Right lobe of liver (tissue), 6 donors: ENCODE measurements at places on chromosomes 5 and 9. TPM values are rescaled to one million over a fixed set of nuclear protein-coding genes. Genes with fewer than 3 reads are reported as not detected.
A peak's percentile ranks its signal among the peaks of the same experiment; 100 is the strongest.

SPATA31A3 gene
- not detected for total RNA-seq

DNA sequence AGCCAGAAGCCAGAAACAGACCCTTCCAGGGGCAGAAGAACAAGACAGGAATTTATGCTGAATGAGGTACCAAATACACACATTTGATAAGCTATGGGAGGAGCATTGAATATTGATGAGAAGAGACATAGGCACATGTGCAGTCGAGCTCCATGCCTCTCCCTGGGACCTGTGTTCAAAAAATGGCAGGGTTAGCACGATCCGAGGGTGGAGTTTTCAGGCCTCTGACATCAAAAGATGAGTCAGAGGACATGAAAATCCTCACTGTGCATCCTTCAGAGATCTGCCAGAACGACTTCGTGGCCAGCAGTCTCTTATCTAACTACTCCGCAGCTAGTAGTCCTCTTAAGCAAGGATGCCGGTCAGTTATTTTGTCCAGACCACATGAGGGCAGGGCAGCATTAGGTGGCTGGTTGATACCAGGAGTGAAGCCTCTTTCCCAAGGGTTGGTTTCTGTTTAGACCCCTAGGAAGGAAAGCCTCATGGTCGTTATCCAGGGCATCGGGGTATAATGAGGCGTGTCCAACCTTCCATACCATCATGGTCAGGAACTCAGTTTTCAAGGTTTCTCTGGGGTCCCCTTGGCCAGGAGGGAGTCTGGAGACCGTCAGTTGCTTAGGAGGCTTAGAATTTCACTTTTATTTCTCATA is 11.6 kb upstream of the CMBL start:
- no peak for DNase-seq

DNA sequence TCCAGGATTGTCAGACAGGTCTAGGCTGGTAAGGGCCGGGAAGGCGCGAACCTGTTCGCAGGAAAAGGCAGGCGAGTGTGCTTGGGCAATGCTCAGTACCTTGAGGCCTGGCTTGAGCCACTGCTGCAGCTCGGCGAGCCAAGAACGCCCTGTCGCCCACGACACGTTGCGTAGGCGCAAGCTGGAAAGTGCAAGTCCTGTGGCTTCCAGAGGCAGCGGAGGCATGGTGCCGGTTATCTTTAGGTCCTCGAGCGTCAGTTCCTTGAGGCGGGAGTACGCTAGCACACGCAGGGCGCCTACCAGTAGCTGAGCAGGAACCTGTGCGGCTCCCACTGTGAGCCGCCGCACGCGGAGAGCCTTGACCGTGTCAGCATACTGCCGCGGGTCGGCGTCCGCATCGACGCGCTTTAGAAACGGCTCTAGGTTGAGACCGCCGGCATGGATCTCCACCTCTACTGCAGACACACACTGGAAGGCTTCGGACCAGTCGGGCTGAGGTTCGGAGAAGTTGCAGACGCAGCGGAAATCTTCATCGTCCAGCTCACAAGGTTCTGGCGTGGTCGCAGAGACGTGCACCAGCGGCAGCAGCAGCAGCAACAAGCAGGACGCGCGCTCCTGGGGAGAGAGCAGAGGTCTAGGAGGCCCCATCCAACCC is 482 bp downstream of the CD14 start:
- DNase-seq = peak; percentile 74

GRCh38 chr5:167764641-167765289 is 526.7 kb upstream of the WWC1 start:
- no peak for DNase-seq

TYRP1 gene
- total RNA-seq = not detected

DNA sequence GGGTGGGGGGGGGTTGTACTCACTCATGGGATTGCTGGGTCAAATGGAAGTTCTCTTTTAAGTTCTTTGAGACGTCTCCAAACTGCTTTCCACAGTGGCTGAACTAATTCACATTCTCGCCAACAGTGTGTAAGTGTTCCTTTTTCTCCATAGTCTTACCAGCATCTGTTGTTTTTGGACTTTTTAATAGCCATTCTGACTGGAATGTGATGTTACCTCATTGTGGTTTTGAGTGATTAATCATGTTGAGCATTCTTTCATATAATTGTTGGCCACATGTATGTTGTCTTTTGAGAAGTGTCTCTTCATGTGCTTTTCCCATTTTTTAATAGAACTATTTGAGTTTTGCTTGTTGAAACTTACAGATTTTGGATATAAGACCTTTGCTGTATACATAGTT is 94.9 kb upstream of the PLPPR1 start:
- DNase-seq = no peak

GRCh38 chr5:10786835-10787234 is 25.8 kb upstream of the DAP start:
- no peak for DNase-seq

ZNF658 gene
- total RNA-seq = 2.6 TPM
